ENCODE measurements at places on chromosomes 2 and 18.

- no peak for DNase-seq
These were observed 43.0 kb upstream of the CTLA4 start for GRCh38 chr2:203824603-203825002.

- no peak for DNase-seq
These were observed 351.4 kb upstream of the CDH20 start for GRCh38 chr18:60981682-60982328.

GRCh38 chr2:235506997-235507615, 13.3 kb downstream of the AGAP1 start:
- no peak for DNase-seq

GRCh38 chr2:15988733-15989132, 48.4 kb downstream of the MYCN start:
- DNase-seq: no peak

- DNase-seq: no peak
These were observed 27.3 kb downstream of the DGKD start for GRCh38 chr2:233381638-233381995.

DNA sequence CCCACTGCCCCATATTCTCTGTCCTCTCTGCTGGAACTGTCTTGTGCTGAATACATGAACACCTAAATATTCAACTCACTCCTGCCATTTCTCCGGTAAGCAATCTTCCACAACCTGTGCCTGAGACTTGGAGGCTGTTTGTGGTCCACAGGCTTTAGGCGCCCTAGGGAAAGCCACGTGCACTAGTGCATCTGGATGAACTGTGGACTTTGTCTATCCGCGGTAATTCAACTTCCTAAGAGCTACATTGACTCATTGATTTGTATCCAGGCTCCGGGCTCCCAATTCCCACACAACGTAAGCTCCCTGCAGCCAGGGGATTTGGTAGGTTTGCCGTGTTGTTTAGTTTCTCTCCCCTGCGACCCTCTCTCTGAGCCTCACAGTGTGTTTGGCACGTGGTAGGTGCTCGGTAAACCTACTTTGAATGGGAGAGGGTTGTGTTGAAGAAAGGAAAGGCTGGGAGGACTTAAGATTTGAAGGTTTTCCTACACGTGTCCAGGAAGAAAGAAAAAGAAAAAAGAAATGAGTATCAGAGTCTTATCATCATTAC, 718.2 kb downstream of the DPP10 start:
- no peak for DNase-seq

- peak; percentile 47 for DNase-seq
These were observed 73.6 kb upstream of the CYP1B1 start for GRCh38 chr2:38149531-38149930.

GRCh38 chr18:36511791-36512352, 214.4 kb downstream of the FHOD3 start:
- no peak for DNase-seq

- no peak for DNase-seq
These were observed 17.6 kb downstream of the LGALSL start for GRCh38 chr2:64471600-64471999.

GRCh38 chr18:76709659-76710645, 112.4 kb upstream of the ZNF236 start:
- DNase-seq: peak; percentile 77

GRCh38 chr2:227191367-227191766, 26.9 kb downstream of the COL4A3 start:
- DNase-seq: no peak

DNA sequence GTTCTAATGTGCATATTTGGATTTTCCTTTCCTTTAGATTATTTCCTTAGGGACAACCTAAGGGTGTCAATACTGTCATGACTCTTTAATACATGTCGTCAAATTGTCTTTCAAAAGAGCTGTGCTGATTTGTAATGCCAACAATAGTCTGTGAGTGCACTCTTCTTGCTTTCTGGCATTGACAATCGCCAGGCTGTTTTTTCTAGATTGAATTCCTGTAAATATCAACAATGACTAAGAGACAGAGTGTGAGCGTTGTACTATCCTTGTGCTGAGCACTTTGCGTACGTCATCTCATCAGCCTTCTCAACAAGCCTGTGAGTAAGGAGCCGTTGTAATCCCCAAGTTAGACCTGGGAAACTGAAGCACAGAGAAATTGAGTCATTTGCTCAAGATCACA, 96.0 kb downstream of the ACOXL start:
- no peak for DNase-seq

DNA sequence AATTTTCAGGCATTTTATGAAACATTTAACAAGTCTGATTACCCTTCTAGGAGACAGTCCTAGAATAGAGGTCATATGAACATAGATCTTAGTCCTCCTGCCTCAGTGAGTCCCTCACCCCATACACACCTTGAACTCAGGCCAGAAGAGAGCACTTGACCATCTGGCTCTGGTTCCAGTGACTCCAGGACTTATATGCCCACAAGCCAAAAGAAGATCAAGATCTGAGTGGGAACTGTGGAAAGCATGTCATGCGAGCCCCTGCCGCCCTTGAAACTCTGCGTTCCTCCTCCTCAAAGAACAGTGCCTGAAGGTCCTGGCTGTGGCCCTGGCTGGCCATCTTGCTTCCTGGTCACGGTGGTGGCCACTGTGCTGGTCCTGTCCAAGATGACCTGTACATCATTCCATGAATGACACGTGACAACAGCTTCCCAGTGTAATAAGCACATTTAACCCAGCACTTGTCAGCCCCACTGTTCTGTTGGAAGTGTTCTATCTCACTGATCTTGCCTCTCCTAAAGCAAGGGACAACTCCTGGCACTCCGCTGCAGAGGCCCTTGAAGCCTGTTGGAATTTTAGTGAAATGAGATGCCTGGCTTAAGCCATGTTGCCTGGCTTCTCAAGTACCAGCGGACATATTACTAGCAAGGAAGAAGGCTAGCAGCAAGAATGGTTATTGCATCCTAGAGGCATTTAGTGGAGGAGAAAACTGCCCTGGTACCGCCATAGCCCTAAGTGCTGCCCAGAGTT, 17.6 kb downstream of the TTC32 start:
- no peak for DNase-seq

GRCh38 chr2:59899692-59900091, 653.8 kb downstream of the BCL11A start:
- no peak for DNase-seq
